ENCODE measurements at places on chromosomes 3 and 15. TPM values are rescaled to one million over a fixed set of nuclear protein-coding genes. Genes with fewer than 3 reads are reported as not detected.

Gene SIDT1
- 4.8 TPM for total RNA-seq

Gene MASP1
- 5.6 TPM for total RNA-seq

Gene FBXO40
- total RNA-seq = 0.22 TPM

Gene STARD5
- total RNA-seq = 5.1 TPM

Gene TGM5
- total RNA-seq = 0.38 TPM

Gene CYP1A2
- not detected for total RNA-seq

Gene TUSC2
- total RNA-seq = 31.8 TPM

Gene KLHDC8B
- 49.9 TPM for total RNA-seq
